Activated CD8-positive, alpha-beta T cell treated with anti-CD3 and anti-CD28 coated beads for 36 hours (primary cell): ENCODE measurements at places on chromosomes 5 and 9.

GRCh38 chr5:154209591-154210081, 19.1 kb downstream of the GALNT10 start:
- DNase-seq: no peak

- DNase-seq: no peak
Measured at GRCh38 chr9:26331223-26331622, 561.4 kb downstream of the CAAP1 start.

- DNase-seq: no peak
Measured at GRCh38 chr5:149423794-149424268, 44.7 kb upstream of the IL17B start.

DNA sequence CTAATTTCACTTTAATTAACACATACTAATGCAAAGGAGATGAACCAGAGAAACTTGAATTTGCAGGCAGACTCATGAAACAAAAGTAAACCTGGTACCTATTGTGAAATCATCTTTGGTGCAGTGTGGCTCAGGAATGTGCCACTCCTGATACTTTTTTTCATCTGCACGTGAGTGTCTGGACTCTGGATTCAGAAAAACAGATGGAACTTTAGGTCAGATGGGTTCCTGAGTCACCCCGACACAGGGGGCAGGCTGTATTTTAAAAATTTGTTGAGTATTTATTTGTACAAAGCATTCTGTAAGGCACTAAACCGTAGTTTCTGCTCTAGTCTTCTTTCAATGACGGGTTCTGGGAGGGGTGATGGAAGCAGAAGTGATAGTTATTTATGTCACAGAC, 52.2 kb upstream of the TUT7 start:
- DNase-seq: no peak

GRCh38 chr9:113997610-113998009, 80.5 kb downstream of the AMBP start:
- DNase-seq: no peak

GRCh38 chr9:78030553-78031443, 813 bp downstream of the GNAQ start:
- peak; percentile 72 for DNase-seq

DNA sequence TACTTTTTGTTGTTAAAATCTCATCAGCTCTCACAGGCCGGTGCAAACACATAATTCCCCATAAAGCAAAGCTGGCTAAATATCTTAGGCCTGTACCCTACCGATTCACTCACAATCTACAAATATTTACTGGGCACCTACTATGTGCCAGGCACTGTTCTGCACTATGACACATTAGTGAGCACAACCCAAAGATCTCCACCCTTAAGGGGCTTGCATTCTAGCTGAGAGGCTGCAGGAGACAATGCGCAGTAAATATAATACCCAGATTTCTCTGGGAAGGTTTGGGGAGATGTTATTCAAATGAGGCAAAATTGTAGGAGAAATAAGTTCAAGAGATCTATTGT, 53.7 kb downstream of the FNBP1 start:
- DNase-seq: no peak

- DNase-seq: no peak
Measured at GRCh38 chr5:7540736-7541485, 145.0 kb downstream of the ADCY2 start.

- peak; percentile 65 for DNase-seq
Measured at GRCh38 chr9:98575379-98576346, 133.1 kb downstream of the GABBR2 start.

DNA sequence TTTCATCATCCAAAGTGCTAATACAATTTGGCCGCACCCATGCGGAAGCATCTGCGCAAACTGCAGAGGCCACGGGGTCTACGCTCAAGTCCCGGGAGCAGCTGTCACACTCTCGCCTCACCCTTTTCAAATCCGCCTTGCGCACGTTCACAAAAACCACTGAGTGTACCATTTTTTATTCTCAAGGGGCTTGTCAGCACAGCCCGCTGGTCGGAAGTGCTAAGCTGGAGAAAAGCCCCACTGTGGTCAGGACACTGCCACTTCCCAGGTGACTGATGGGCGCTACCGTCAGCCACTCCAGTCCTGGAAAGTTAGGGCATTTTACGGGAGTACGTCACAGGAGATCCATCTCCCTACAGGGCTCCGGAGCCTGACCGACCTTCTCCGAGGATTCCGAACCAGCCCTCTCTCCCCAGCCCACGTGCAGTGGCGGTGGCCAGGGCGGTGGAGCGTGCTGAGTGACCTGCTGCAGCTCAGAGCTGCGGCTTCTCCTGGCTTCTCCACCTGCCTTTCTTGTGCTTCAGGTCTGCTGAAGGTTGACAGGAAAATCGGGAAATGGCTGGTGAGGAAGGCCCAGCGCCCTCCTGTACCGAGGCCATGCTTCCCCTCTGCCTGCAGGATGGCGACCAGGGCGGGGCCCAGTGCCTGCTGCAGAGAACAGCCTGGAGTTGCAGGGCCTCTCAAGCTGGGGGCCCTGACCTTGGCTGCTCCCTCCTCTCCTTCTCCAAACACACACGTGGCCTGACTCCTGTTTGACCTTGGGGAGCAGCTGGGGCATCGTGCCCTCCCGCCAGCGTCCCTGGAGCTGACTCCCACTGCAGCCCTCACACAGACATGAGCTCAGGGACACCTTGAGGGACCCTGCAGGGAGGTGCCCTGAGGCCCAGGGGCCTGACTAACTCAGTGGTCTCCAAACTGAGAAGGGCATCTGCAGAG, 14.3 kb downstream of the RASGEF1C start:
- no peak for DNase-seq

- DNase-seq: no peak
Measured at GRCh38 chr5:174991847-174992246, 267.5 kb downstream of the MSX2 start.

GRCh38 chr5:142472306-142472951, 147.6 kb upstream of the SPRY4 start:
- peak; percentile 74 for DNase-seq

DNA sequence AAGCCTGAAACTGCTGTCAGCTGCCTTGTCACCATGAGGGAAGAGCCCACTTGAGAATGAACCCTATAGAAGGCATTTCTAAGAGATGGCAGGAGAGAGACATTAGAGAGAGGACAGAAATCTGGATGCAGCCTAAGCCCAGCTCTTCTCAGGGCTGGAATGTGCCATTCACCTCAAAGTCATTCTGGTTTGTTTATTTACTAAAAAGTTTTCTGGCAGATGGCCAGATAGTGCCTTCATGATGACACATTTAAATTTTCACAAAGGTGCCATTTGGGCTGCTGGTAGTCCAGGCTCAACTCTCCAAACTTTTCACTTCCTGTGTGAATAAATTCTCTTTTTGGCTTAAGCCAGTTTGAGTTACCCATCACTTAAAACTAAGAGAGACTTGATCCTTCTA, 144.6 kb upstream of the ZNF366 start:
- no peak for DNase-seq

- DNase-seq: no peak
Measured at GRCh38 chr5:90983711-90984124, 399.4 kb downstream of the ARRDC3 start.

GRCh38 chr9:136566901-136567300, 21.1 kb upstream of the NOTCH1 start:
- DNase-seq: no peak

- DNase-seq: no peak
Measured at GRCh38 chr9:108606401-108606800, 249.4 kb downstream of the ACTL7B start.

- DNase-seq: no peak
Measured at GRCh38 chr5:88470745-88471144, 202.1 kb upstream of the TMEM161B start.

DNA sequence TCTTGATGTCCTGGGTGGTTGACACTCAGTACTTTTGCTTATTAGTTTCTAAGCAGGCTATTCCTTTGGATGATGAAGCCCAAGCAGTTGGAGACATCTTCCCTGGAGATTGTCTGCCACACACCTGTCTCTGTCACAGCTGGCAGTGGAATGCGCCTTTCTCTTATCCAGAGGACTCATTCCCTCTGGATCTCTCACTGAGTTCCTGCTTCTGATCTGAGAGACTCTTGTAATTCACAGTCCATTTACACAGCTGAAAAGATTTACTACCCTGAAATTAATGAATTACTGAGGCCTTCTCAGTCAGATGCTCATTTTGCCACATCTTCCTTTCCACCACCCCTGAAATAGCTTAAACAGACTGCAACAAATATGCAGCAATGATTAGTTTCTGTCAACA, 15.9 kb downstream of the TAL2 start:
- no peak for DNase-seq

GRCh38 chr9:134163371-134164196, 780 bp downstream of the RNU6ATAC start:
- peak; percentile 77 for DNase-seq

- DNase-seq: peak; percentile 30
Measured at GRCh38 chr9:37002413-37003217, 31.5 kb downstream of the PAX5 start.

GRCh38 chr5:148414833-148415232, 31.1 kb downstream of the FBXO38 start:
- DNase-seq: no peak

- no peak for DNase-seq
Measured at GRCh38 chr5:118042076-118042475, 946.3 kb downstream of the DTWD2 start.

DNA sequence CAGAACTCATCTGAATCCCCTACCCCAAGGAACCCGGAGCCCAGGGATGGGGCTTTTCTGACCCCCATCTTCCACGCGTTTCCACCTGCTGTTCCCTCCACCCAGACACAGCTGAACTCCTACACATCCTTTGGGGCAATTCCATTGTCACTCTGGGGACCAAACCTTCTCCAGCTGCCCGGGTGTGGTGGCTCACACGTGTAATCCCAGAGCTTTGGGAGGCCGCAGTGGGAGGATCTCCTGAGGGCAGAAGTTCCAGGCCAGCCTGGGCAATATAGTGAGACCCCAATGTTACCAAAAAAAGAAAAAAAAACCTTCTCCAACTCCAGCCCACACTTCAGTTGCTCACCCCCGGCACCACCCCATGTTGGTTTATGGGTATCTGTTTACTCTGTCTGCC, 8.1 kb downstream of the EPB41L4B start:
- no peak for DNase-seq

DNA sequence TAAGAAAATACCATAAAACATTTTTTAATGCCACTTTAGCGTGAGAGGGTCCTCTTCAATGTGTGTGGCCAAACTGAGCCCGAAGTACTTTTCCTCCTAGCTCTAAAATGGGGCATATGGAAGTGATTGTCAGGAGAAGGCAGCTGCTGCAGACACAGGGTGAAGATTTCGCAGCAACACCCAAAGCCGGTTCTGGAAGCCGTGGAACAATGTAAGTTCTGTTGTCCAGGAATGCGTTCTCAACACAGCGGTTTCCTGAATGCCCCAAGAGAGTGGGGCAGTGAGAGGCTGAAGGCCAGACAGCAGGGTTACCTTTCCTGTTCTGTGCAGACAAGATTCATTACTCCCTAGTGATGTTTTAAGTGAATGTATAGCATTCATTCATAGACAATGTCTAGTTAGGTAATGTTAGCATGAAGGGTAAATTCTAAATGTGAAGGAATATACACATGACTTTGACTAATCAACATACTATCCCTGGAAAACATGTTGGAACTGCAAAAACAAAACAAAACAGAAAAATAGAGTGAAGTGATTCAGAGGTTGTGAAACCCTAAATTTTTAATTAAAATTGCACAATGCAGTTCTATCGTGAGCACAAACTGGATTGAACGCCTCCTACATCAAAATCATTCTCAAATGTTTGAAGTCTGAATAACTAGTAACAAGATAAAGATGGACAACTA, 197.0 kb upstream of the SEMA6A start:
- DNase-seq: no peak

GRCh38 chr9:93810028-93810971, 144.9 kb downstream of the BARX1 start:
- DNase-seq: no peak

DNA sequence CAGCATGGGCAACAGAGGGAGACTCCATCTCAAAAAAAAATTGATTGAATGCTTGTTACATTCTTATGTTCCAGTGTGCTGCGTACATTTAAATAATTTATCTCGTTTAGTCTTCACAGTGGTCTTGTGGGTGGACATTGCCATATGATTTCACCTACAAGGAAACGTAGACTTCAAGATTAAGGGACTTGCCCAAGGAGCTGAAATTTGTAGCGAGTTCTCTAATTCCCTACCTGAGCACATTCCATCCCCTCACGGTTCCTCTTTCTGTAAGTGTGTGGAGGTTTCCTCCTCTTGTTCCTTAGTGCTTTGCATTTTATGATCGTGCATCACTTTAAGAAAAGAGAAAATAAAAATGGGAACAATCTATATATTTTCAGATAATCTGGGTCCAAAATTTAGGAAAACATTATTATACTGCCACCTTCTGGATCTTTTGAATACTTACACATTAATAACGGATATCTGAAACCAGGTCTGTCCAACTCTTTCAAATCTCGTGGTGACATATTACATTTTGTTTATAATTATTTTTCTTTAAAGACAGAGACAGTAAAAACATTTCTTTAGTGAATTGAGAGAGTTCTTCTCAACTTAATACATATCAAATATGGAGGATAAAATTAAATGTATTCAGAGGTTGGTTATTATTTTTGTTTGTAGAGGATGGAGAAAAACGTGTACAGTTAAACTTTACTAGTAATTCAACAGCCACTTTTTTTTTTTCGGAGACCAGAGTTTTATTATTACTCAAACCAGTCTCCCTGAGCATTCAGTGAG, 29.9 kb upstream of the C7 start:
- DNase-seq: no peak

- no peak for DNase-seq
Measured at GRCh38 chr5:79481574-79481973, 32.4 kb downstream of the HOMER1 start.

DNA sequence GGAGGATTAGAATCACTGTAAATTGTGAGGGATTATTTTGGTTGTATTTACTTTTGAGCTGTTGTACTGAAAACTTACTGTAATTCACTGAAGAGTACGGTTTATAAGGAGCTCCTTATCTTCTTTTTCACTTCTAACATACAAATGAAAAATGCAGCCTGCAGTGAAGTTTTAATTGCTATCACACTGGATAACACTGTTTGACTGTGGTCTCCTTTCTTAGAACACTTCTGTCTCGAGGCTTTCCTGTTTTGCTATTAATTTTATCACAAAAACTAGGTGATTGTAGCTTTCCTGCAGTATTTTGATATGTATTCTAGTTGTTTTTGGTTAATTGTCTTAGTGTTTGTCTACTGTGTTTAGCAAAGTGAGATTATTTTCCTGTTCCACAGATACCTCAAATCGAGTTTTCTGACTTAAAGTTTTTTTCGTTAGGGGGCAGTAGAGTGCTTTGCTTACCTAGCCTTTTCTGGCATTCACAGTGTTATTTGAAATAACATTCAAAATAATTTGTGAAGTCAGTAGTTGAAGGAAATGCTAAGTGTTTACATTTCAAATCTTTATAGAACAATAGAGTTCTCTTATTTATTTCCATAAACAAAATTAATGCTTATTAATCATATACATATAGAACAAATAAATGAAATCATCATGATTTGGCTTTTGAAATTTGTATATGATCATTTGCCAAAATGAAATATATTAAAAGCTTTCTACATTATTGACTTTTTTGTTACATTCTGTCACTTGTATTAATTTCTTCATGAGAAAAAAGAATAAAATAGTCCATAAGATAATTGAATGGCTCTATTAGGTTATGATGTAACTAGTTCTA, 52.9 kb downstream of the COMMD10 start:
- DNase-seq: no peak
